Stimulated activated CD4-positive, alpha-beta T cell treated with anti-CD3 and anti-CD28 coated beads, Interleukin-1b, Interleukin-23, amount 100 ng/mL, for 1 hour (primary cell): ENCODE measurements at places on chromosomes 5 and 9.

DNA sequence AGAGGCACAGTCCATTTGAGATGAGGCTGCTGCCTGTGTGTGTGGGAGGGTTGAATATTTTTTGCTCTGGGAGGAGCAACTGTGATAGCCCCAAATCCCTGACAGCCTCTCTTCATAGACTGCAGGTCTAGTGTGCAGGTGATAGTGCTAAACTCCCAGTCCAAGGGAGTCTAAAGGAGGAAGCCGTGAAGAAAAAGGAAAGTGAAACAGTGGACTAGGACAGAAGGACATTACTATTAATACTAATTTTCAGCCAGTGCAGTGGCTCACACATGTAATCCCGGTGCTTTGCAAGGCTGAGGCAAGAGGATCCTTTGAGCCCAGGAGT lies 295.0 kb downstream of the PDE4D start:
- no peak for DNase-seq

DNA sequence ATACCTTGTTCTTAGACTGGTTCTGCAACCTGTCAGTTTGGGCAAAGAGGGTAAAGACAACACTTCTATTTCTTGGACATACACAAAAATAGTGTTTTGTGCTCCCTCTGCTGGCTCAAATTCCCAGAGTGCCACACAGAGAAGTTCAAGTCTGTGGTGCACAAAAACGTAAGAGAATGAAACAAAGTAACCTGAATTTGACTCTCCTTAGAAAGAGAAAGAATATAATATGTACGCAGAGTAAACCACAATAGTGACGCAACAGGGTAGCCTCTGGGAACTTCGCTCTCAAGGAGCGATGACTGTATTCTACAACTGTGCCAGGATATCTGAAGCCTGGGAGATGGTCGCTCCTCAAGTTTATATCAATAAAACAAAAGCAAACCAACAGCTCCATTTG lies 18.5 kb downstream of the DDX31 start:
- DNase-seq: no peak

GRCh38 chr9:20790721-20791120 lies 106.7 kb downstream of the FOCAD start:
- no peak for DNase-seq

- no peak for DNase-seq
Observed at GRCh38 chr9:116524778-116525470, 162.2 kb upstream of the TRIM32 start.

DNA sequence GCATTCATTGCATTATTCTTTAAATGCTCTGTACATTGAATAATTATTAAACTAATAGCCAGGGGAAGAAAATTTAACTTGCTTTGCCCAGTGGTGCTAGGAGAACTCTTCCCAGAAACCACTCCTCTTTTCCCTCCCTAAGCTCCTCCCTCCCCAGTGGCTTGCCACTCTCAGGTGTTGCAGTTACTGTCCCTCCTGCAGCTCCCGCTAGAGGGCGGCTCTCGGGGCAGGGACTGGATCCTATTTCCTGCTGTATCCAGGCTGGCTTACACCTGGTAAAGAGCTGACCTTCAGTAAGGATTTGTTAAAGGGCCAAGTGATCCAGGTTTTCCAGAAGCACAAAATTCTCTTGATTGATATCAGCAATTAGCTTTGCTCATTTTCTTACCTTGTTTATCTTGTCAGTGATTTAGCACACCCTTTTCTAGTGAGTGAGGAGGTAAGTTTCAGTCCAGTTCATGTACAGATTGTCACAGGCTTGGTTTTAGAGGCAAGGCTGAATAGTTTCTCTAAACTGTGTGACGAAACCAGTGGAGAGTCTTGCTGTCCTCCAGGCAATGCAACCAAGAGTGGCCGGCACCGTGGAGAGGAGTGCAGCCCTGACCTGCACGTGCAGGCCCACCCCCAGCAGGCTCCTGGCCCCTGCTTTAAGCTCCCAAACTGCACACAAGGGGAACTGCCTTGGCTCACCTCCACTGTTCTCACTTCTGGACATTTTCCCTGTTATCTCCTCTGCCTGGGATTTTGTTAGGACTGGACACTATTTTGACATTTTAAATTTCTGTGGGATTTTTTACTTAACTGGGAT lies 423.8 kb downstream of the SPOCK1 start:
- DNase-seq: no peak

- no peak for DNase-seq
Observed at GRCh38 chr9:10026443-10026984, 586.3 kb downstream of the PTPRD start.

GRCh38 chr9:131422241-131422792 lies 28.4 kb downstream of the PRRC2B start:
- no peak for DNase-seq

- no peak for DNase-seq
Observed at GRCh38 chr5:57858905-57859304, 376.3 kb upstream of the ACTBL2 start.

DNA sequence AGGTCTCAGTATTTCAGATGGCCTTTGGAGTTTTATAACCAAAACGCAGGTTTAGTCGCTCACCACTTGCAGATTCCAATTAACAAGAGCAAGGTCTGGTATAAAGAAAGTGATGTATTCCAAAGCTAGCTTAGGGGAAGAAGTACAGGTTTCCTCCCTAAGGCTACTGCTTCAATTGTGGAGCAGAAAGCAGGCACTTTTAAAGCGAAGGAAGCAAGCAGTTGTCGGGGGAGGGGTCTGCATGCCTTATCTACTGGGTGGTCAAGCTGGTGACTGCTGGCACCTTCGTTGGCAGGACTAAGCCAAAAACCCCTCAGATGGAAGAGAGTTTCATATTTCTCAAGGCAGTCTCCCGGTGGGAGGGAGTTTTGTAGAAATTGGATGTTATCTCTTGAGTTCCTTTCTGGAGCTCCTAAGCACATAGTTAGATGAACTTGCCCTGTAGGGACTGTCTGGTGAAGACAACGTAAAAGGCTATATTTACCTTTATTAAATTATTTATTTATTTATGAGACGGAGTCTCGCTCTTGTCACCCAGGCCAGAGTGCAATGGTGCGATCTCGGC lies 1.6 kb upstream of the TMEM245 start:
- no peak for DNase-seq

- no peak for DNase-seq
Observed at GRCh38 chr9:5838884-5839571, 6.1 kb upstream of the ERMP1 start.

GRCh38 chr5:172788771-172789686 lies 18.0 kb upstream of the DUSP1 start:
- no peak for DNase-seq

- DNase-seq: no peak
Observed at GRCh38 chr5:1181451-1182359, 19.7 kb upstream of the SLC6A19 start.

GRCh38 chr9:86830356-86830755 lies 117.0 kb downstream of the GAS1 start:
- no peak for DNase-seq

GRCh38 chr9:110111868-110112267 lies 96.1 kb downstream of the C9orf152 start:
- no peak for DNase-seq

DNA sequence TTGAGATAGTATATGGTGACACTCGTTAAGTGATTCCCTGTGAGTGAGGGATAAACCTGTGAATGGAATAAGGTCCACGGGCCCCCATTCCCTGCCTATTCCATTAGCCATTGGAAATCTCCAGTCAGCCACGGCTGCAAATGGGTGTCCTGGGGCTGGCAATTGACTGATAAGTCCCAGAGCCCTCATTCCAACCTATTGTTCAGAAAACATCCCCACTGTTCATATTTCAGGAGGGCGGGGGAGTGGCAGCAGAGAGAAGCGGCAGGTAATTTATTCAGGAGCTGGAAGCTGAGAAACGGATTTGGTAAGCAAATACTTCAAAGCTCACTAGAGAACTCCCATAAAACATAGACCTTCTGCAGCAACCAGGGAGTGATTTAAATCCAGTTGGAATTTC lies 42.0 kb downstream of the TMEM174 start:
- DNase-seq: no peak

DNA sequence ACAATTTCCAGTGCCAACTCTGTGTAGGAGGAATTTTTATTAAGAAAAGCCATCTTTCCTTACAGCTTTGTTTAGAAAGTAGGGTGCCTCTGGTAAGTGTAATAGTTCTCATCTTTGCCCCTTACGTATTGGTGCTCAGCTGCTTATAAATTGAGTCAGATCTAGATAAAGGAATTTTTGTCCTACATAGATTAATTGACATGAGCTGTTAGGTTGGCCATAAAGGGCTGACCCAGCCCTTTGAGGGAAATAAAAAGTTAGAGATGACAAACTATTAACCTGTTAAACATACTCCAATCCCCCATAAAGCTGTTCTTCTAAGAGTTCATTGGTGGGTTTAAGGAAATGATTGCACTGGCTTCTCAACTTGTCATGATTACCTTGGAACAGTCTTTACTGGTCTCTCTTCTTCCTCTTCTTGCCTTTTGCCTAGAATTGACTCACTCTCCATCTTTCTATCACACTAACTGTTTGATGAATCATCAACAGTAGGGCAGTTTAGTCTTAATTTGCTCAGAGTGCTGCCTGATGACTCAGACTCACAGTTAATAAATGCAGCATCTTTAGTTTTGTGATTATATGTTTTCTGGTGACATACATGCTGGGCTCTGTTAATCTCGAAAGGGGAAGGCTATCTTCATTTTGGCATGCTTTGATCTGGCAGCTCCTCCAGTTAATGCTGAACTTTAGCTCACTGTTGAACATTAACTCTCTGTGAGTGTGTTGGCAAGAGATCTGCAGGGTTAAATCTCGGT lies 51.7 kb downstream of the ARHGAP26 start:
- no peak for DNase-seq

DNA sequence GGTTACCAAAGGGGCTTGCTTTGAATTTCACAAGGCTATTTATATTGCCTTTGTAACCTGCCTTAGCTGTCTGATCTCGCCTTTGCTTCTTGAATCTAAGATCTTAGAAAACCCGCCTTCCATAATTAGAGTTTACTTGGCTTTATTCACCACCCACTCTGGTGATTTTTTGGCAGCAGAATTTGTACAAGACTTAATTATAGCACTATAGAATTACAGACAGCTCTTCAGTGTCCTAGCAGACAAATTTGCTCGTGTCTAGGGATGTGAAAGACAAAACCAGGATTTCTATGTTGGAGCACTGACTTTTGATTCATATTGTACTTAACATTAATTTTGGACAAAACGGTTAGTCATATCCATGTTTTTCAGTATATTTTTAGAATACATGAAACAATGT lies 306.6 kb downstream of the ADGRV1 start:
- DNase-seq: no peak

GRCh38 chr9:110334183-110334582 lies 3.5 kb downstream of the TXNDC8 start:
- no peak for DNase-seq

- DNase-seq: no peak
Observed at GRCh38 chr9:133485531-133486260, 6.8 kb upstream of the SLC2A6 start.

DNA sequence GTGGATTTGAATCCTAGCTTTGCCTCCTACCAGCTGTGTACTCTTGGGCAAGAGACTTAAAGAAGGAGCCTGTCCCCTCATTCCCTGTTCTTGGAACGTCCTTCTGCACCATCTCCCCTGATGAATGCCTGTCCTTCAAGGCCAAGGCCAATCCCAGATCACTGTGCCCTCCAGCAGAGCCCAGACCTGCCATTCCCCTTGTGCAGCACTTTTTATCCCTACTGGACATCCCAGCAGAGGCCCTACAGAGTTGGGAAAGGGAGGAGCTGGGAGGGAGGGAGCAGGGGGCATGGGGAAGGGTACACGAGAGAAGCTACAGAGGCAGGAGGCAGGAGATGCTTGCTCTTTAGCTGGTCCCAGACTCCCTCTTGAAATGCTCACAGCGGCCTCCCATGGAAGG lies 223.9 kb downstream of the PBX3 start:
- DNase-seq: no peak

DNA sequence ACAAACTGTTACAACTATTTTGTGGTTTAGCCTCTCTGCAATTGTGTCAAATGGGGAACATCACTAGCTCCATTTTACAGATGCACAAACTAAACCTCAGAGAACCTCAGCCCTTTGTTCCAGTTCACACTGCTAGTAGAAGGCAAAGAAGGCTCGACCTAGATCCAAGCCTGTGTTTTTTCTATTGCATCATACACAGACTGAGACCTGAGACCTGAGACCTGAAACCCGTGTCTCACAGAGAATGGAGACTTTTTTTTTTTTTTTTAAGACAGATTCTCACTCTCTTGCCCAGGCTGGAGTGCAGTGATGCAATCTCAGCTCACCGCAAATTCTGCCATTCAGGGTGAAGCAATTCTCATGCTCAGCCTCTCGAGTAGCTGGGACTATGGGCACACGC lies 120.8 kb downstream of the GALNT10 start:
- DNase-seq: no peak

GRCh38 chr5:151310932-151311331 lies 7.4 kb upstream of the SLC36A3 start:
- no peak for DNase-seq

GRCh38 chr5:73434461-73434860 lies 14.1 kb downstream of the FOXD1 start:
- no peak for DNase-seq

DNA sequence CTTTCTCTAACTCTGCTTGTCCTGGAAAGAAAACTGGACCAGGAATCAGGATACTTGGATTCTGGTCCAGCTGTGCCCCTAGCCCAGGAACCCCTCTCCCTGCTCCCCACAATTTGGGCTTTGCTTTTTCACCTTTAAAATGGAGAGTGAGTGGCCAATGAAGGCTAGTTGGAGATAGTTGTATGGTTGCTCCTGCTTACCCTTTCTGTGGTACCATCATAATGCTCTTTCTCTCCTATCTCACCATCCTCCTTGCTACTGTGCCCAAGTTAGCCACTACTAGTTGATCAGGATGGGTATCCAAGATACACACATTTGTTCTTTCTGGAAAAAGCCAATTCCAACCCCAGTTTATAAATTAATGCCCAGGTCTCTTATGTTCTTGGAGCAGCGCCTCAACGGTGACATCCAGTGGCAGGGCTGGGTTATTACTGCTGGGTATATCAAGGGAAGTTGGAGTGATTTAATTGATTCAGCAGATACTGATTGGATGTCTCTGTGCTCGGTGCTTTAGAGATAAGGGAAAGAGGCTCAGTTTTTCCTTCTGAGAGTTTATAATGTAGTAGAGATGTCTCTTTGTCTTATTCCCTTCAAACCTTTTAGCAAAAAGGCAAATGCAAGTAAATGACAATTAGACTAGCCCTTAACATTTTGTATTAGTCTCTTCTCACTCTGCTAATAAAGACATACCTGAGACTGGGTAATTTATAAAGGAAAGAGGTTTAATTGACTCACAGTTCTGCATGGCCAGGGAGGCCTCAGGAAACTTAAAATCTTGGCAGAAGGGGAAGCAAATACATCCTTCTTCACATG lies 38.5 kb downstream of the FAXDC2 start:
- DNase-seq: peak; percentile 34

- no peak for DNase-seq
Observed at GRCh38 chr5:138632900-138633489, 57.8 kb upstream of the HSPA9 start.

- DNase-seq: no peak
Observed at GRCh38 chr5:337563-338130, 16.1 kb downstream of the AHRR start.
